ENCODE measurements at places on chromosomes 4 and X. TPM values are rescaled to one million over a fixed set of nuclear protein-coding genes. Genes with fewer than 3 reads are reported as not detected.
A peak's percentile ranks its signal among the peaks of the same experiment; 100 is the strongest.

The XAGE1A gene
- not detected for total RNA-seq

The BEX4 gene
- total RNA-seq: not detected

The ETDA gene
- not detected for total RNA-seq

The SSX2 gene
- total RNA-seq: not detected

The CLRN2 gene
- total RNA-seq: not detected

The TBC1D9 gene
- total RNA-seq: 17.4 TPM

The RTL9 gene
- not detected for total RNA-seq

The RAB40AL gene
- total RNA-seq: 1.8 TPM

The CCSER1 gene
- 0.74 TPM for total RNA-seq

The TSR2 gene
- 30.3 TPM for total RNA-seq

The RNF150 gene
- total RNA-seq: 0.44 TPM

- no peak for DNase-seq
These were observed 15.8 kb downstream of the FGF2 start for GRCh38 chr4:122842392-122842791.

DNA sequence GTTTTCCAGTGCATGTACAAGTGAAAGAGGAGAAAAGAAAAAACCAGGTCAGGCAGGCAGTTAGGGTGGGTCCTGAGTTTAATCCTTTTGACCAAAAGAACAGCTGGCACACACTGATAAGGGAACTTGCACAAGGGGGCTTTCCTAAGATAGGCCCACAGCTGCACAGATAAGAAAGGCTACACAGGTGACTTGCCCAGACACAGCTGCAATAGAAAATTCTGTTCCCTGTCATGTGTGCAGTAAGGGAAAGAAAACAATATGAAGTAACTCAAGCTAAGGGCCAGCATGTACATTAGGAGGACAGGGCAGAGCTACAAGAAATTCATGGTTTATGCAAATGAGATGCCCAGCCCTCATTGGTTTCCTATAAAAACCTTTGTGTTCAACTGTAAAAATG is 32.9 kb downstream of the LUZP4 start:
- no peak for DNase-seq

DNA sequence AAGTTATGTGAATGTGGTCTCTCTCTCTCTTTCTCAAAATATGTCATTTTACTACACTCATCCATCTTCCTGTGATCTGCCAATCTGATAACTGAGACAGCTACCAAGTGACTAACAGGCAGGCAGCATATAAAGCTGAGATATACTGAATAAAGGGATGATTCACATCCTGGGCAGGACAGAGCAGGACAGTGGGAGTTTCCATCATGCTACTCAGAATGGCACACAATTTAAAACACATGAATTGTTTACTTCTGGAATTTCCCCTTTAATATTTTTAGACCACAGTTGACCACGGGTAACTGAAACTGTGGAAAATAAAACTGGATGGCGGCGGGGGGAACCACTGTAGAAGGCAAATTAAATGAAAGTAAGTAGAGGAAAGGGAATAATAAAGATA is 58.6 kb upstream of the DCTD start:
- DNase-seq: peak; percentile 80

GRCh38 chrX:79259073-79259689 is 108.0 kb downstream of the ITM2A start:
- no peak for DNase-seq

DNA sequence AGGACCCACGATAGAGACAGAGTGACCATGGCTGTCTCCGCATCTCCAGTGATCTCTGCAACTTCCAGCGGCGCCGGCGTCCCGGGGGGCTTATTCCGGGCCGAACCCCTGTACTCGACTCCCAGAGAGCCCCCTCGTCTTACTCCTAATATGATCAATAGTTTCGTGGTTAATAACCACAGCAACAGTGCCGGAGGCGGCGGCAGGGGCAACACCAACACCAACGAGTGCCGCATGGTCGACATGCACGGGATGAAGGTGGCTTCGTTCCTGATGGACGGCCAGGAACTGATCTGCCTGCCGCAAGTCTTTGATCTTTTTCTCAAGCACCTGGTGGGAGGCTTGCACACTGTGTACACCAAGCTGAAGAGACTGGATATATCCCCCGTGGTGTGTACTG is 343 bp downstream of the DACH2 start:
- DNase-seq: no peak

GRCh38 chr4:127995776-127996175 is 30.6 kb downstream of the ABHD18 start:
- peak; percentile 71 for DNase-seq

GRCh38 chr4:38008571-38009021 is 48.4 kb downstream of the PTTG2 start:
- DNase-seq: no peak

- DNase-seq: no peak
These were observed 175.1 kb downstream of the FHIP1A start for GRCh38 chr4:151584101-151584500.

- no peak for DNase-seq
These were observed 78.3 kb upstream of the STIM2 start for GRCh38 chr4:26782168-26782829.

DNA sequence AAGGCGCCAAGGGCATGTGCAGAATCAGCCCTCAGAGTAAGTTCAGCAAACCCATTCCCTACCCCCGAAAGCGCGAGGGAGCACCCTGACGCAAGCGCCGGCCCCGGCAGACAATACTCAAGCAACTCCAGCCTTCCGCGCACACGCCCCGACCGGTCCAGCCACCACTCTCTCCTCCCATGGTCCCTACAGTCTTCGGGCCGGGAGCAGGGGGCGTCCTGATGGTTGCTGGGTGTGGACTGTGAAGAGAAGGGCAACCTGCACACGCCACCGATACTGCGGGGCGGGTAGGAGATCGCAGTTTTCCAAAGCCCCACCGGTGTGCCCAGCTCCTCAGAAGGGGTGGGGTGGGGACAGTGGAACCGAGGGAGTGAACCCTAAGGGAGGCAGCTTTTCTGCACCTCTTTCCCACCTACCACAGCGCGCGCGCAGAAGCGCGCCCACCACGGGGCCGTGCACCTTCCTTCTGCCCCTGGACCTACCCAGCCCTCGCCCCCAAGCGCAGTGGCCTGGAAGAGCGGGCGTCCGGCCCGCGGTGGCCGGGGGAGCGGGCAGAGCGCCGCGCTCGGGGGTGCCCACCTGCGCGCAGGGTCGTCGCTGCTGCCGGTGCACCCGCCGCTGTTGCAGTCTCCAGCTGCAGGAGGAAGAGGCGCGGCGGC is 650.2 kb upstream of the DIPK2B start:
- peak; percentile 52 for DNase-seq

GRCh38 chr4:7068883-7069282 is 1.0 kb upstream of the GRPEL1 start:
- no peak for DNase-seq

DNA sequence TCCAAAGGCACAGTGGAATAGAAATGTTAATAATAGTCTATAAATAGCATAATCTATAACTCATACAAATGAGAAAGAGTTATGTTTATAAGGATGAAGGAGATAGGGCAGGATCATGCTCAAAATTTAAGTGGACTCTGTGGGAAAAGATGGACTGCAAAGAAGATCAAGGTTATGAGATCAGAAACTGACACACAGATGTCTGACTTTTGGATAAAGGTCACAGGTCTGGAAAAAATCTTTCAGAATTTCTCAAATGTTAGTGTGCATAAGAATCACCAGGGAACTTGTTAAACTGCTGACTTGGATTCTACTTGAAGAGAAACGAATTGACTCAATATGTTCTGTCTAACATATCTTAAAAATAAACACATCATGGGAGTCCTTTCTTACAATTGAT is 104.1 kb downstream of the FSTL5 start:
- DNase-seq: no peak

GRCh38 chrX:87425618-87426017 is 92.0 kb upstream of the KLHL4 start:
- DNase-seq: no peak

DNA sequence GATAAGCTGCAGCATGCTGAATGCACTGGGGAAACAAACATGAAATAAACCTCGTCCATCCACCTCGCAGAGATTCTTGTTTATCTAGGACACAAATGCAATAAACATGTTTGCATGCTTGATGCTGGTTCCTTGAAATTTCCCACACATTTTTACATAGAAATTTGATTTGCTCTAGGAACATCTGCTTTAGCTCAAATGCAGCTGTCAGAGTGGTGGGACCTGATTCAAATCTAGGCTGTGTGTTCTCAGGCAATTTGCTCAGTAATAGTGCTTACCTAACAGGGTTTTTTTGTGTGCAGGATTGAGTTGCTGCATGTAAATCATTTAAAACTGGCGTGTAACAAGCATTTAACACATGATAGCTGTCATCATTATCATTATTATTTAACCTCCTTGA is 293.1 kb downstream of the QDPR start:
- no peak for DNase-seq

DNA sequence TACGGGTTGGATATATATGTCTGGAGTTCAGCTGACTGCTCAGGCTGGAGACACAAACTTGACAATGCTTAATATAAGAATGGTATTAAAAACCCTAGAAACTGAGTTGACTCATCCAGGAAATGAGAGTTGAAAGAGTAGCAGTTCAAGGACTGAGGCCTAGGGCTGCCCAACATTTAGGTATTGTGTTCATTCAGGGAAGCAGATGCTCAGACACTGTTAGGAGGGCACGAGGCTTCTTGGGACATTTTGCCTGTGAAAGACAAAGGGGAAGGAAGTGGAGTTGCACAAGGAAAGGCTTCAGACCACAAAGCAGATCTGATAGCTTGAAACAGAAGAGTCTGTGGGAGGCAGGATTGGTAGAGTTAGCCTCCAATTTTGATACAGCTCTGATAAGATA is 52.0 kb upstream of the HS3ST1 start:
- peak; percentile 15 for DNase-seq

DNA sequence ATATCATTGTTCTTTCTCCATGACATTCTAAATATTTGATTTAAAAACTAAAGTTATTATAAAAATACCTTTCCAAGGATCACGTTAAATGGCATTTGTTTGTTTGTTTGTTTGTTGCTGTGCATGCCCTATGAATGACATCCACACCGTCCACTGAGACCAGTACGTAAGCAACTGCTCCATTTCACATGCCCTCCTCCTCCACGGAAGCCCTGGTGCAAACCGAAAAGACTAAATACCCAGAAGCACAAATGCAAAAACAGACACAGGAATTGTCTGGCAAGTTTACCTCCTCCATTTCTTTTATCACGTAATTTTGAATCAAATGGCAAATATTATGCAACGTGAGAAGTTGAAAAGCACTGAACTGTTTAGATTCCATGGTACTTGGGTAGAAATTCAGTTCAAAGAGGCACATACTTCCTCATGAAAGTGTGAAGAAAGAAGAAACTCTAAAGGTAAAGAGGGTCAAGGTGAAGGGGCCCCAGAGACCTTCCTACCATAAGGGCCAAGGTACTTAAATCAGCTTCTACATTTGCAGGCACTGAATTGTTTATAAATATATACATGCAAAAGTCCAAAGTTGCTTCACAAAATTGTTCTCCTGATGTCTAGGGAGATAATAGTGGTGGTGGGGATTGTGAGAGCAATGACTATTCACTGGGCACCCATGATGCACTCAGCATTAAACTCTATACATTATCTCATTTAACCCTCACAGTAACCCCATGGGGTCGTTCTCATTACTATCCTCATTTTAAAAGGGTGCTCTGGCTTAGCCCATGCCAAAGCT is 23.4 kb downstream of the IRF2 start:
- no peak for DNase-seq

DNA sequence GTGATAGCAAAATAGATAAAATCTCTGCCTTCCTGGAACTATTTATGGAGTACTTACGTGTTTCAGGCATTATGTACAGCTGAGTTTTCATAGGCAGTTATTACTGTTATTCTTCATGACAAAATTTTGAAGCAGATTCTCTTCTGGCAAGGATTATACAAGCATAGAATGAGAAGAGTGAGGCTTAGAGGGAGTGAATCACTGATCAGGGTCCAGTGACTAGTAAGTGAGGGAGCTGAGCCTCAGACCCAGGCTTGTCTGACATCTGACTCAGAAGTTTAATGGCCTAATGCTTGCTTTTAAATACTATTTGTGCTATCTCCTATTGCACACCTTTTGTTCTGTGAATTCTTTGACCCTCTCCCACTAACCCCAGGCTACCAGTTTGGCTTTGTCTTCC is 110.6 kb downstream of the DTHD1 start:
- DNase-seq: peak; percentile 17

- peak; percentile 82 for DNase-seq
These were observed 26.5 kb downstream of the DCHS2 start for GRCh38 chr4:154465085-154465484.

DNA sequence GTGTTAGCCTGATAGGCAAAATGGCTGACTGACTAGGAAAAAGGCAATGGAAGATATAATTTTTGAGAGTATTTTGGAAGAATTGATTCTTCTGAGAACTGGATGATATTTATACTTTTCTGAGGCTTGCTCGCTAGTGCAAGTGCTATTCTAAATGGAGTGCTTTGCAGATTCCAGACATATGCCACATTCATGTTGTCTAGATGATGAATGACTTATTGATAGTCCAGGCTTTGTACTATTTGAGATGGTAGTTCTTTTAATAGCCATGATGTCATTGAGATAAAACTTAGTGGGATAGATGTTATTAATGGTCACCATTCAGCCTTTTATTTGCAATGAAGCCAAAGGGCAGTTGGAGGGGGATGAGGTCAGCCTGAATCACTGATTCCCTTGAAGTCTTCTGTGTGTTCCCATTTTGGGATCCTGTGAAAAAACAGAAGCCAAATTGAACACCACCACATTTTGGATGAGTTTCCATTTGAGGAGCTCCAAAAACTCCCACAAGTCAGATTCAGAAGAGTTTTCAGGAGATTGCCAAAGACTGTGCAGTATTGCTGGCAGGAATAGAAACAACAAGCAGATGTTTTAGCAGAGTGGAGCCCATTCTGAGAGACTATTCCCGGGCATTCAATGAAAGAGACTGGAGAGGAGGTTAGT is 184.1 kb downstream of the IL1RAPL2 start:
- DNase-seq: no peak

DNA sequence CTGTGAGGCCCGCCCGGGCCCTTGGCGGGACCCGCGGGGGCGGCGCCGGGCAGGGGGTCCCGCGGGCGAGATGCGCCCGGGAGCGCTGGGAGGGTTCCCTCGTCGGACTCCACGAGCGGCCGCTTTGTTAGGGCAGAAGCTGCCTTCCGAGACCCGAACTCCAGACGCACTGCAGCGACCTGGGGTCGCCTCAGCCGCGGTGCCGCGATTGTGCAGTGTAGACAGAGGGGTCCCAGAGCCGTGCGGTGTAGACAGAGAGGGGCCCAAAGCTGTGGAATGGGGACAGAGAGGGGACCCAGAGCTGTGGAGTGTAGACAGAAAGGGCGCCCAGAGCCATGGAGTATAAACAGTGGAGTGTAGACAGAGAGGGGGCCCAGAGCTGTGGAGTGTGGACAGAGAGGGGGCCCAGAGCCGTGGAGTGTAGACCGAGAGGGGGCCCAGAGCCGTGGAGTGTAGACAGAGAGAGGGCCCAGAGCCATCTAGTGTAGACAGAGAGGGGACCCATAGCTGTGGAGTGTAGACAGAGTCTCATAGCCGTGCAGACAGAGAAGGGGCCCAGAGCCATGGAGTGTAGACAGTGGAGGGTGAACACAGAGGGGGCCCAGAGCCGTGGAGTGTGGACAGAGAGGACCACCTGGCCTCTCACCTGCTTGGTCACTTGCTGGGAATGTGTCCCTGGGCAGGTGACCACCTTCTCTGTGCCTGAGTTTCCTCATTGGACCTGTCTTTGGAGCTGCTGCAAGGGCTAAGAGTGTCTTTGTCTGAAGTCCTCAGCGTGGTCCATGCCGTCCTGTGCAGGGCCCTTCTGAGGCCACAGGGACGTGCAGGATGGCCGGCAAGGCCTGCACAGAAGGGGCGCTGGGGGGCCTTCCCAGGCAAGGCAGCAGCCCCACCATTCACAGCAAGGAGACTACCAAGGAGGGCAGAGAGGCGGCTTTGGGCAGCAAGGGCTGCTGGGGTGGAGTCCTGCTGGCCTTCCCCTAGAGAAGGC is 875 bp downstream of the RGS12 start:
- no peak for DNase-seq

Data from MCF 10A (cell line).